AG10803 (cell line): ENCODE measurements at places on chromosomes 3 and 15.

DNA sequence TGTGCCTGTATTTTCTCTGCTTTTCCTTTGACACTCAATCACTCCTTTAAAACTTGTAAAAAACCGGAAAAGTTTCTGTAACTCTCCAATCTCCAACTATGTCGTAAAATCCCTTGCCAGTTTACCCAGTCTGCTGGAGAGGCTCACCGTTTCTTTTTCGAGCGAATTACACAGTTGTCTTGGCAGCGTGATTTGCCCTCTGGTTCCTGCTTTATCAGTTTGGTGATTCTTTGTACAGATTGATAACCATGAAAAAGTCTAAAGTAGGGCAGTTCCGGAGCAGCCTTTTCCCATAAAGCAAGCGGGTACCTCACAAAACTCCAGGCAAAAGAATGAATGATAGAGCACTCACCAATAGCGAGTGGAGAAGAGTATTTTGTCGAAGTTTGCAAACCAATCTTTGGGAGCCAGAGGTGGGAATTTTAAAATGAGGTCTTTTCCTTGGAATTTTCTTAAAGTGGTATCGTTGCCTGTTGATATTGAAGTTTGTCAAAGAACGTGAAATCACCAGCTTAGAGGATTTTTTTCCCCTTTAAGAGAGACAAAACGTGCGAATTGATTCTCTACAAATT lies at the start of gene TTC23:
TTC23 (minus strand) TSS at position 312 of the 572 bp plus-strand sequence. CDS start 20,869 bp downstream, outside the sequence.
- DNase-seq: peak; percentile 86

DNA sequence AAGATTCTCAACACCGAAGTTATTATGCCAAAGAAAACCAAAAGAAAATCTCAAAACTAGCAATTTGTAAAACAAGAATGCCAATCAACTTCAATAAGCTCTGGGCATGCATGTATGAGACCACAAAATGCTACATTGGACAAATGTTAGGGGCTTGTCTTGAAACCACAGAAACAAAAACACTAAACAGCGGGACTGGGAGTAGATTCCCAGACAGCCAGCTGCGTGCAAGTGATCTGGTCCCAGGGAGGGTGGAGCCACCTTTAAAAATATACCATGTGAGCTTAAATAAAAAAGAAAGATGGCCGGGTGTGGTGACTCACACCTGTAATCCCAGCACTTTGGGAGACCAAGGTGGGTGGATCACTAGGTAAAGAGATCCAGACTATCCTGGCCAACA lies 163.6 kb upstream of the PRICKLE2 start:
- no peak for DNase-seq

DNA sequence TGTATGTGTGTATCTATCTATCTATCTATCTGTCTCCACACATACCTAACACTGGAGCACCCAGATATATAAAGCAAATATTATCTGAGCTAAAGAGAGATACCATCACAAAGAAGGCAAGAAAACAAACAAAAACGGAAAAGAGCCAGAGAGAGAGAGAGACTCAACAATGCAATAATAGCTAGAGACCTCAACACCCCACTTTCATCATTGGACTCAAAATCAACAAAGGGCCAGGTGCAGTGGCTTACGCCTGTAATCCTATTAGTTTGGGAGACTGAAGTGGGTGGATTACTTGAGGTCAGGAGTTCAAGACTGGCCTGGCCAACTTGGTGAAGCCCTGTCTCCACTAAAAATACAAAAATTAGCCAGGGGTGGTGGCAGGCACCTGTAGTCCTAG lies 23.4 kb downstream of the NCBP2 start:
- no peak for DNase-seq

DNA sequence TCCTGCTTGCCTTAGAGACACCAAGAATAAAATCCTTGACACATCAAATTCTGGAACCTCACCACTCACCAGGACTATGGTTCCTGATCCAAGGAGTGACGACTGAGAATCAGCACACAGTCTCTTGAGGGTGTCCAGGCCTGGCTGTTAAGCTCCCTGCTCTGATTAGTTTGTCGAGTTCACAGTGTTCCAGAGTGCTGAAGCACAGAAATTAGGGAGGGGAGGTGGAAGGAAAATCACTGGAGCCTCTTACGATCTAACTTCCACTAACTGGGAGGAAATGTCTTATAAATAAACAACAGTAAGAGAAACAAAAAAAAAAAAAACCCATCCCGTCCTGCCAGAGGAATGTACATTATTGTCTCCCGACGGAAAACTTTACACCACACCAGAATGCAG lies 330.2 kb downstream of the TIGIT start:
- peak; percentile 69 for DNase-seq

DNA sequence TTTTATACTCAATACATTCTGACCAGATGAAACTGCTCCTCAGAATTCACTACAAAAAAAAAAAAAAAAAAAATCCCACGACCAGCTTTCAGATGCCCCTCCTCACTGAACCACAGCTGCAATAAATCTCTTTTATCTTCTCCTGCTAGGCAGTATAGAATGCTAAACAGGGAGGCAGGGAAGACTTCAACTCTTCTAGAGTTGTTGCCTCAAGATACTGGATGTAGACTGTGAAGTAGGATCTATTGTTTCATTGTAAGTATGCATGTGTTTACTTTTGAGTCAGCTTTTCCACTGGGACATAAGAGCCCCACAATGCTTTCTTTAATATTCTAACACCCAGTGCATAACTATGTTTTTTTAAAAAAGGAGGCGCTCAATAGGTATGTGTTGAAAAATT lies 401.4 kb downstream of the TBL1XR1 start:
- DNase-seq: no peak

- no peak for DNase-seq
Measured at GRCh38 chr3:48567090-48567489, 3.5 kb upstream of the UCN2 start.

- no peak for DNase-seq
Measured at GRCh38 chr3:114714957-114715460, 421.2 kb downstream of the TIGIT start.

DNA sequence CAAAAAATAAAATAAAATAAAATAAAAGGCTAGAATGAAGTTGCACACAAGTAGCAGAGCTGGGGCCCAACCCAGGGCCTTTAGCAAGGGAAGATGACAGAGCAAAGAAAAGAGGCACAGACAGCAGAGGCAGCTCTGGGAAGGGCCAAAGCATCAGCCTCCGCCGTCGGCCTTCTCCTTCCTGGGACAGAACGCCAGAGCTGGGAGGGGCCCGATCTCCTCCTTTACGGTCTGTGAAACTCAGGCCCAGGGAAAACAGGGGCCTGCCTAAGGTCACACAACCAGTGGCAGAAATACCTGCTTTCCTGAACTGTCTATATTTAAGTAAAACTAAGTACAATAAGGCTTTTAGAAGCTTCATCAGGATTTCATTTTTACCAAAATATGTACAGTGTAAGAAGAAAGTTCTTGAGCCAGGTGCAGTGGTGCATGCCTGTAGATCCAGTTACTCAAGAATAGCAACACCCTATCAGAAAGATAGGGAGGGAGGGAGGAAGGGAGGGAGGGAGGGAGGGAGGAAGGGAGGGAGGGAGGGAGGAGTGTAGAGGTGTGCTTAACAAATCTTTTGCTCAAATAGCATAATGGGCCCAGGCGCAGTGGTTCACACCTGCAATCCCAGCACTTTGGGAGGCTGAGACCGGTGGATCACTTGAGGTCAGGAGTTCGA lies 43.0 kb upstream of the MUC4 start:
- DNase-seq: no peak

DNA sequence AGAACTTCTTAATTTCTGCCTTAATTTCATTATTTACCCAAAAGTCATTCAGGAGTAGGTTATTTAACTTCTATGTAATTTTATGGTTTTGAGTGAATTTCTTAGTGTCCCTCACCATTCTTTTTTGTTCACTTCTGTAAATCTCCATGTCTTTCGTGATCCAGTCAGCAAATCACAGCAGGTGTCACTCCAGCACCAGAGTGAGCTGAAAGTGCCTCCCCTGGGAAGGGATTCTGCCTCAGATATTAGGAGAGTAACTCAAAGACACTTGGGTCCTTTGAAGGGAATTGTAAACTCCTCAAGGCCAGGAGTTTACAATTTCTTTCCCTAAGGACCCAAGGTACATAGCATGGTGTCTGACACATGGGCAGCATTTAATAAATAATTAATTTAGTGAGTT lies 207.6 kb upstream of the AZI2 start:
- DNase-seq: no peak

- DNase-seq: no peak
Measured at GRCh38 chr3:27186013-27186412, 183.2 kb downstream of the NEK10 start.

GRCh38 chr3:24363242-24363641 lies 131.4 kb downstream of the THRB start:
- DNase-seq: peak; percentile 32

DNA sequence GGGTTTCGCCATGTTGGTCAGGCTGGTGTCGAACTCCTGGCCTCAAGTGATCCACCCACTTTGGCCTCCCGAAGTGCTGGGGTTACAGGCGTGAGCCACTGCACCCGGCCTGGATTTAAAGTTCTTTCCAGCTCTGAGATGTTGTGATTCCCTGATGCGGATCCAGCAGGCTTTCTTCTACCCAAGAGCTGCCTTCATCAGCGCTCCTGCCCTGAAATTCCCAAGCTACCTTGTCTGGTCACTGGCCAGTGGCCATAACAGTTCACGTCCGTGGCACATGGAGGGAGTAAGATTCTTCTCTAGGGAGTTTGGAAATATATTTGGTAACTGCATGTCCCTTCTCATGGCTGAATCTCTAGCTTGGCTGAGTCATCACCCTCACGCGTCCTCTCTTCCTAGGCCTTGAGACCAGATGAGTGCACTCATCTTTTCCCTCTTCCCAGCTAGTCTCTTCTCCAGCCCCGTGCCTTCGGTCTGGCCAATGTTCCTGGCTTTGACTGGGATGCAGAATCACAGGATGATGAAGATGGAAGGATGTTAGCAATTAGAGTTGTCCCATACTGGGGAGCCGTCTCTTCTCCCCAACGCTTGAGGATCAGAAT lies 29.8 kb upstream of the APOD start:
- peak; percentile 47 for DNase-seq

DNA sequence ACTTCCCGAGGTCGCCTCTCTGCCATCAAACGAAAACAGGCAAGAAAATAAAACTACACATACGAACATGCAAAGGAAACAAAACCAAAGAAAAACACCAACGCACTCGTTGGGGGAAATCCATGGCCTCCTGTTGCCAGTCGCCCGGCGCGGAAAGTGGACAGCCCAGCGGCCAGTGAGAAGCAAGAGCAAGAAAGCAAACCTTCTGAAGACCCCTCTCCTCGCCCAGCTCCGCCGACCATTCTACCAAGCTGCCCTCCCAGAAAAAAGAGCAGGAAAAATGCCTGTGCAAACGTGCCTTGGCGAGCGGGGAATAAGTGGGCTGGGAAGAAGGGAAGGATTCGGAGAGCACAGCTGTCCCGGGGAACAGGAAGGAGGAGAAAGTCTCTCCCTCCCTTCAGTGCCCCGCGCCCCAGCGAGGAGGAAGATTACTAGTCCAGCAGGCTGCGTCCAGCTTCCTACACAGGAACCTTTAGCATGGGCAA lies 802 bp upstream of the NECTIN3 start:
- no peak for DNase-seq

DNA sequence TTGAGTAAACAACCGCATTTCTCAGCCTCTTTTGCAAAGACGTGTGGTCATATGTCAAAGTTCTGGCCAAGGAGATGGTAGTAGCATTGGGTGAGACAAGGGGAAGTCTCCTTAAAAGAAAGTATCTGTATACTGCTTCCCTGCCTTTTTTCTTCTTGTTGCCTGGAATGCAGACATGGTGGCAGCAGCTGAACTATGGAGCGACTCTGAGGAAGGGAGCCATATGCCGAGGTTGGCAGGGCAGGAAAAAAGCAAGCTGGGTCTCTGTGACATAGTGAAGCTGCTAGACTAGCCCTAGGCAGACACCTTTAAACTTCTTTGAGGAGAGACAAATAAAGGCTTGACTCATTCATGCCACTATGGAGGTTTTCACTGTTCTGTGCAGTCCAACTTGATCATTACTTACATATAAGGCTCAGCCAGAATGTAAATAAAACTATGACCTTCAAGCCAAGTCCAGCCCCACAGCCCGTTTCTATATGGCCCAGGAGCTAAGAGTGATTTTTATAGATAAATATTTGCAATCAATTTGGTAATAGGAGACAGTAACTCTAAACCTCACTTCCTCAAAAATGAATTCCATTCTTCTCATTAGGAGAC lies 30.6 kb upstream of the PRICKLE2 start:
- DNase-seq: no peak

DNA sequence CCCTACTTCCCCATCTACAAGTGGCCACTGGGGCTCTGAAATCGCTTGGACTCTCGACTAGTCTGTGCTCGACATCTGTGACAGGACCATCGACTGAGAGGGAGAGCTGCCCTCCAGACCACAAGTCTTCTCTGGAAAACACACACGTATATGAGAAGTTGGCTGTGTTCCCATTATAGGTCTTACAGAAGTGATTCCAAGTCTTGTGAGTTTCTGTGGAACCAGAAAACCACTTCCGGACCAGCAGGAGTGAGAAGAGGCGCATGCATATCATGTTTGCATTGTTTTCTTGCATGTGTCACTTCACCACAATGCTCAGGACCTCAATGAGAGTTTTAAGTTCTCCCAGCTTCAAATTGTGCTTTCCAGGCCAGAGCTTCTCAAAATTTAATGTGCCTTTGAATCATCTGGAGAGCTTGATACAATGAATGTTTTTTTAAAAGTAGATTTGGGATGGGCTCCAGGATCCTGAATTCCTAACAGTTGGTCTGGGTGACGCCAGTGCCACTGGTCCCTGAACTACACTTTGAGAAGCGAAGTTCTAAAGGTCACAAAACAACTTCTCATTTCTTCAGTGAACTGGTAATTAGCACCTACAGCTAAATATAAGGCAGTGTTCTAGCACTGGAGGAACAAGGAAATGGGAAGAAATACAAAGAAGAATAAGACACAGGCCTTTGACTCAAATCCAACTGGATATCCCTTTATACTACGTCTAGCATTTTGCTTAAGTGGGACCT lies 15.7 kb downstream of the LIPC start:
- peak; percentile 92 for DNase-seq

GRCh38 chr15:66767240-66767659 lies 65.2 kb downstream of the SMAD6 start:
- no peak for DNase-seq

DNA sequence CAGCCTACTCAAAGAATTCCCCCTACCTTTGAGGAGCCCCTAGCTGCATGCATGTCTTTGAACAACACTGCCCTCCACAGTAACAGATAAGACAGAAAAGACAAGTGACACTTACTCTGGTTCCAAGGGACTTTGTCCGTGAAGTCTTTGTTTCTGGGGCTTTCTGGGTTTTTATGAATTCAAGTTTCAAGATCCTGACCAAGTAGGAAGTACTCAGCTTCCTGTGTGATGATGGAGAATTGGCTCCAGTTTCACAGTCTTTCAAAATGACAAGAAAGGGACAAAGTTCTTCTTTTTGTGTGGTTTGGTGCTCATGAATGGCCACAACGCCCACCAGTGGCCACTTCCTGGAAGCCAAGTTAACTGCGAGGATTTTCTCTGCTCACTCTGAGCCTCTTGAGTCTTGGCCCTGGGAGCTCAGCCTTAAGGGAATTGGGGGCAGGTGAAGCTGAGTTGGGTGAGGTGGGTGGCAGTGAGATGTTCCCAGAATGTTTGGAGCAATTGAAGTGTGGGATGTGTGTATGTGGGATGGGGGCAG lies at the start of gene CCR1:
CCR1 (minus strand) TSS at position 147 of the 538 bp plus-strand sequence. CDS start 4,000 bp downstream, outside the sequence.
- DNase-seq: peak; percentile 43

- DNase-seq: no peak
Measured at GRCh38 chr3:172154768-172155664, 115.6 kb downstream of the FNDC3B start.
